ENCODE measurements at places on chromosomes 12 and 14.

GRCh38 chr12:109439181-109439580 is 37.9 kb downstream of the KCTD10 start:
- DNase-seq, result no peak

GRCh38 chr14:34983786-34984185 is 994 bp downstream of the SRP54 start:
- DNase-seq, result no peak

DNA sequence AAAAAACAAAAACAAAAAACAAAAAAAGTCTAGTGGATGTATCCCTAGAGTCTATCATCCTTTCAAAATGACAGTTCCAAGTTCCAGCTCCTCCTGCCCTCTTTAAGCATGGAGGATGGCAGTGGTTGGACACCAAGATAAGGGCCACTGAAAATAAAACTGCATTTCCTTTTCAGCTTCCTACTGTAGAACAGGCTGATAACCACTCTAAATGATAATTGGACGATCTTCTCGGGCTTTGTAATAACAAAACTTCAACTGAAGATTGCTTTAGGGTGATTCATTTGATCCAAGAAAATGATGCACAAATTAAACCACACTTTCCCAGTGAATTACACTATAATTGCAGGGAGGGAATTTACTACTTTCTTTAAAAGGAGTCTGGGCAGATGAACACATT is 42.2 kb upstream of the CRACR2A start:
- DNase-seq, result no peak

DNA sequence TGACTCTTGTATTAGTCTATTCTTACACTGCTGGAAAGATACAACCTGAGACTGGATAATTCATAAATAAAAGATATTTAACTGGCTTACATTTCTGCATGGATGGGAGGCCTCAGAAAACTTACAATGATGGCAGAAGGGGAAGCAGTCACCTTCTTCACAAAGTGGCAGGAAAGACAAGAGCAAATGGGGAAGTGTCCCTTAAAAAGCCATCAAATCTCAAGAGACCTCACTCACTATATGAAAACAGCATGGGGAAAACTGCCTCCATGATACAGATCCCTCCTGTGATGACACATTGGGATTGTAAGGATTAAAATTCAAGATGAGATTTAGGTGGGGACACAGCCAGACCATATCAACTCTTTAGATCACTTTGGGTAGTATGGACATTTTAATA is 83.7 kb downstream of the TMTC3 start:
- no peak for DNase-seq

DNA sequence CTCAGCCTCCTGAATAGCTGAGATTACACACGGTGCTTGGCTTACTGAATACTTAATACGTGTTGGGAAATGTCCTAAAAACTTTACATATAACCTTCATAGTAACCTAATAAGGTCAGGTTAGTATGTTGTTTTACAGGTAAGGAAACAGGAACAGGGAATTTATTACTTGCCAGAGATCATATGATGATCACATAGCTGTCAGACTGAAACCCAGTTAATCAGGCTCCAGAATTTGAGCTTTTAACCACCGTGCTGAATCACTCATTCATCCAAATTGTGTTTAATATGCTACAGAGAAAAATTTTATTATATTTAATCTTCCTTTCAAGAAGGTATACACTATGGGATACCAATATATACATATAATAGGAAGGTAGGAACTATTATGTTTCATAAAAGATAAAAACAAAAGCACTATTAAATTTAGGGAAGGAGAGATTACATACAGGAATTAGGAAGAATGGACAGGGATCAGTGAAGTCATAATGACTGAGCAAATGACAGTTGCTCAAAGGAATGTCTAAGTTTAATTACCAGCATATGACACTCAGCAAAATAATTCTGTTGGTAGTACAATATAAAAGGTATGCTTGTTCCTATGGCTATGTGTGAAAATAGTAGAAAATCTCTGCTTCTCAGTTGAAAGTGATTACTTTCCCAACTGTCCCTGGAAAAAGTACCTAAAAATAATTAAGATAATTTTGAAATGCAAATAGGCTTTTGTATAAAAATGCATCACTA is 59.3 kb downstream of the HEATR5A start:
- DNase-seq, result no peak

GRCh38 chr12:12572659-12573058 is 10.0 kb upstream of the DUSP16 start:
- DNase-seq, result no peak

DNA sequence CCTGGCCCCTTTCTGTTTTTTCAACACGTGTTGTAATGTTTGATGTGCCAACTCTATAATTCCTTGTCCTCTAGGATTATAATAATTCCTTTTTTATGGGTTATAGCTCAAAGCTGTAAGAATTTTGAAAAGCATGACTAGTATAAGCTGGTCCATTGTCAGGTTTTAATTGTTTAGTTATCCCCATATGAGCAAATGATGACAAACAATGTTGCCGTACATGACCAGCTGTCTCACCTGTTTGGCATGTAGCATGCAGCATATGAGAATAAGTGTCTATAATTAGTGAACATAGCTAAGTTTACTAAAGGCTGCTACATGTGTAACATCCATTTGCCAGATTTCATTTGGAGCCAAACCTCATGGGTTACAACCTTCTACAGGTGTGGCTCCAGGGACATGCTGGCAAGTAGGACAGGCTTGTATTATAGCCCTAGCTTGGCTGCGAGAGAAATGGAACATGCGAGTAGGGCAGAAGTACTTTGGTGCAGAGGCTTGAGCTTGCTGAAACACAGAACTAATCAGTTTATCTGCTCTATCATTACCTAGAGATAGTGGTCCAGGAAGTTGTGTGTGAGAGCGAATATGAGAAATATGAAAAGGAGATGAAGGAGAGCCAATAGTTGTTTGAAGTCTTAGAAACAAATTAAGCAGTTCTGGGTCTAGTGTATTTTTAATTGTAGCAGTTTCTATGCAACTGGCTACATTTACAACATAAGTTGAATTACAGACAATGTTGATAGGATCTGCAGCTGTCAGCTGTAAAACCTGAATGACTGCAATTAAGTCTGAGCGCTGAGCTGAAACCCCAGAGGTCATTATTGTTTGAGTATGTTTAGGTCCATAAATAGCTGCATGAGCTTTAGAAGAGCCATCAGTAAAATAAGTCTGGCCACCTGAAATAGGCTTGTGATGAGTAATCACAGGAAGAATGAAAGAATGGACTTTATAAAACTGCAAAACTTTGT is 22.6 kb upstream of the MAPKAPK5 start:
- DNase-seq, result no peak

DNA sequence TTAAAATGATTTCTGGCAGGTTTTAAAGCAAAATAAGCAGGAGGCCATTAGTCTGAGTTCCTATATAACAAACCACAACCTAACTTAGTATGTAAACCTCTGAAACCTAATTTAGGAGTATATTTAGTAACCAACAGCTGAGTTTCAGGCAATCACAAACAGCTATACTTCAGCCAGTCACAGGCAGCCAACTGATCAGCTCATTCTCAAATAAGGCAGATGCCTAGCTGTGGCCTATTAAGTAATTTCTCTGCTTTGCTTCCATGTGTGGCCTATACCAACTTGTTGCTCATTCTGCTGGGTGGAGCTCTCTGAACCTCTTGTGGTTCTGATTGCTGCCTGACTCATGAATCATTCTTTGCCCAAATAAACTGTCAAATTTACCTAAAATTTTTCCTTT is 408.9 kb upstream of the FBXO33 start:
- no peak for DNase-seq

GRCh38 chr12:2311020-2311778 is 258.4 kb downstream of the CACNA1C start:
- no peak for DNase-seq

GRCh38 chr14:27079716-27080115 is 481.9 kb upstream of the NOVA1 start:
- no peak for DNase-seq

Measured in WERI-Rb-1 (cell line).